Prostate gland (tissue), 2 donors: ENCODE measurements at places on chromosomes 2 and 18.
A peak's percentile ranks its signal among the peaks of the same experiment; 100 is the strongest.

GRCh38 chr2:30115141-30115980 lies 31.4 kb upstream of the YPEL5 start:
- no peaks in the 10 kb centered on the region for H3K36me3 ChIP-seq
- H3K27me3 ChIP-seq = no peaks in the 10 kb centered on the region
- no peak overlapping the region for H3K27ac ChIP-seq
- peak; percentile 72 for DNase-seq
- no peak overlapping the region for H3K4me3 ChIP-seq

GRCh38 chr2:134943540-134943939 lies 24.9 kb downstream of the CCNT2 start:
- no peaks in the 10 kb centered on the region for H3K4me1 ChIP-seq
- DNase-seq = no peak
- no peaks in the 10 kb centered on the region for H3K36me3 ChIP-seq
- no peak overlapping the region for H3K4me3 ChIP-seq

- no peaks in the 10 kb centered on the region for H3K27me3 ChIP-seq
- H3K36me3 ChIP-seq = no peaks in the 10 kb centered on the region
- peak overlapping the region; percentile 95 for H3K27ac ChIP-seq
- H3K4me1 ChIP-seq = peaks cover 4% of the 10 kb centered on the region
These were observed 515 bp downstream of the TSHZ1 start for GRCh38 chr18:75211002-75211621.

DNA sequence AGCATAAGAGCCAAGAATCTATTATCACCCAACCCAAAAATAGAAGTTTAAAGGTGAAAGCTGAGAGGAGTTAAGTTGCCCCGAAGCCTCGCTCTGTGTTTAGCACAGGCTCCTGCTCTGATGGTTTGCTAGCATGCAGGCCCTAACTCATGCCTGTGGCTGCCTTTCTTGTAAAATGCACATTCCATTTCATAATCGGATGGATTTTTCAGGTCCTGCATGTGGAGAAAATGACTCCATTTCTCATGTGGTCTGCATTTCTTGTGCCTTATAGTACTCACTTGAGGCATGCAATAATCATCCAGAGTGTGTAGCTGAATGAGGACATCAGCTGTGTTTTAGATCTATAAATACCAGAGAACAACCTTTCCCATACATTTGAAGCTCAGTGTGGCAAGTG lies 381.8 kb downstream of the CPS1 start:
- H3K36me3 ChIP-seq = no peaks in the 10 kb centered on the region
- no peak overlapping the region for H3K4me3 ChIP-seq
- DNase-seq = no peak
- H3K4me1 ChIP-seq = no peaks in the 10 kb centered on the region
